ENCODE measurements at places on chromosomes 12 and 14.

DNA sequence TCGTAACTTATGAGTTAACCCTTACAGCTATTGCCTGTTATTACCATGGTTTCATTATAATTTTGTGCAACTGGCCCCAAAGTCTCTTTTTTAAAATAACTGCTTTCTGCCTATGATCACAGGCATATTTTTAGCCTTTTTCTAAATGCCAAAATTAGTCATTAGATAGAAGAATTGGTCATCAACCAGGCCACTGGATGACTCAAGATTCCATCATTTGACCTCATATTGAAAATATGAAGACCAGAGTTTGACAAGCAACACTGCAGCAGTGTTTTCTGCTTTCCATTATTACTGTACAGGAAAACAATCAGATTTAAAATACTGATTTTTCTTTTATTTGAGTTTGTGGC lies 54.7 kb upstream of the OTOGL start:
- DNase-seq, result no peak

DNA sequence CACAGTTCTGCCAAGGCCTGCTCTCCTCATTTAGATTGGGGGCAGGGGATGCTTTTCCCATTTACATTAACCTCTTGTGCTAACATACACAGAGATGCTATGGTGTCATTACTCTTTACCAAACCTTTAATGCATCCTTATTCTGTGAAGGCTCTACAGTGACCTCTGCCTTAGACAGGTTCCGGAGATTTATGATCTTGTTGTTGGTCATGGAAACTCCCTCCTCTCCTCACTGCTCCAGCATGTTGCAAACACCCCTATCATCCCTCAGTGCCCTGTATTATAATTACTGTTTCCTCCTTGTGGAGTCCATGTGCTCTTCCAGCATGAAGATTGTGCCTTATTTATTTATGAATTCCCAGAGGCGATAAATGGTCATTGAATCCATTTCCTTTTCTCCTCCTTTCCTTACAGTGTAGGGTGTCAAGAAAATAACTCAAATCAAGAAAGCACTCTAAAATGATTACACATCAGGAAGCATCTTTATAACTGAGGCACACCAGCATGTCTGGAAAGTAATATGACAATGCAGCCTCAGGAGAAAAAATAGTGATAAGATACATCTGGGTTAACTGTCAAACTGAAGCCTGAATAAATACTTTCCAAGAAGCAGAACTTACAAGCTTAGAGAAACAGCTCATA lies 37.8 kb downstream of the RTN1 start:
- no peak for DNase-seq

DNA sequence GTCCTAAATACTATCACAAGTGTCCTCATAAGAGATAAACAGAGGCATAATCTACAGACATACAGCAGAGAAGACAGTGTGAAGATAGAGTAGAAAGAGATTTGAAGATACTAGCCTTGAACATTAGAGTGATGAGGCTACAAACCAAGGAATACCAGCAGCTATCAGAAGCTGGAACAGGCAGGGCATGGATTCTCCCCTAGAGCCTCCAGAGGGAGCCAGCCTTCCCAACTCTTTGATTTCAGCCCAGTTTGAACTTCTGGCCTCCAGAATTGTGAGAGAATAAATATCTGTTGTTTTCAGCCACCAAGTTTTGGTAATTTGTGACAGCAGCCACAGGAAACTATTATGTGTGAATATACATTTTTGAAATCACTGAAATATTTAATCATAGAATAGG lies 47.2 kb downstream of the CCDC91 start:
- DNase-seq, result no peak

GRCh38 chr12:105671720-105672119 lies 341.2 kb downstream of the C12orf75 start:
- DNase-seq, result peak; percentile 29

GRCh38 chr14:96579358-96579757 lies 77.2 kb downstream of the PAPOLA start:
- no peak for DNase-seq

GRCh38 chr12:128381541-128381940 lies 114.6 kb downstream of the TMEM132C start:
- no peak for DNase-seq

- peak; percentile 54 for DNase-seq
These were observed 613 bp downstream of the SRSF9 start for GRCh38 chr12:120468821-120469449.

DNA sequence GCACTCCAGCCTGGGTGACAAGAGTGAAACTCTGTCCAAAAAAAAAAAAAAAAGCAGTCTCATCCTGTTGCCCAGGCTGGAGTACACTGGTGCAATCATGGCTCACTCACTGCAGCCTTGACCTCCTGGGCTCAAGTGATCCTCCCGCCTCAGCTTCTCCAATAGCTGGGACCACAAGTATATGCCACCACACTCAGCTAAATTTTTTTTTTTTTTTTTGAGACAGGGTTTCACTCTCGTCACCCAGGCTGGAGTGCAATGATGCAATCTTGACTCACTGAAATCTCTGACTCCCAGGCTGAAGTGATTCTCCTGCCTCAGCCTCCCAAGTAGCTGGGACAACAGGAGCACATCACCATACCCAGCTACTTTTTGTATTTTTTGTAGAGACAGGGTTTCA lies 5.2 kb upstream of the CNPY2 start:
- DNase-seq, result no peak

DNA sequence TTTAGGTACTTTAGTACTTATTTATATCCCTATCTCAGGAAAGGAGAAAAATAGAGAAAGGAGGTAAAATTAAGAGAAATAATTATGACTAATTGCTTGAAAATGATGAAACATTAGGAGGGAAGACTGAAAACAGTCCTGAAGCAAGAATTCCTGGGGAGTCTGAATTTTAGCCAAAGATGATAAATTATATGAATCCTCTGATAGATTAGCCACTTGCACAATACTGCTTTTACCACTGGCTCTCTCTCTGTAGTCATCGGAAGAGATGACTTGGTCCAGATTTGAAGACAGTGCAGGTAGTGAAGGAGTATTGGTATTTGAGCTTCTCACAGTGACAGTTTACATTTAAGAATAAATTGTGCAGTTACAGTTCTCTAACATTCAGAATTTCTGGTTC lies 83.8 kb upstream of the CLEC14A start:
- no peak for DNase-seq

DNA sequence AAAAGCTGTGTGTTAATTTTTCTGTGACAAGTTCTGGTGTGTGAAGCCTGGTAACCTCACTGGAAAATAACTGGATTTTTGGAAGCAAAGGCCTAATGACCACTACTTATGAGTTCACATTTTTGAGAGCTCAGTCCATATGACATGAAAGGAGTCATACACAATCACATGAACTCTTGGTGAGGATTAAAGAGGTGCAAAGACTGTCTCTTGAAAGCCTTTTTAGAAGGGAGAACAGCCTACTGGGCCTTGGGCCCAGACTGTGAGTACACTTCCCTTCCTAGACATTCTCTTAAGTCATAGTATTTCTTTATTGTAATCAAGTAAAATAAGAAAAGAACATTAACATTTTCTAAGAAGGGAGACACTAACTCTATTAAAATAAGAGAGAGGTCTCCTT lies 176.1 kb downstream of the BCAT1 start:
- DNase-seq, result no peak

GRCh38 chr14:52348776-52349175 lies 34.7 kb downstream of the PTGER2 start:
- no peak for DNase-seq

- DNase-seq, result no peak
These were observed 76.0 kb downstream of the ACACB start for GRCh38 chr12:109192358-109192757.

- DNase-seq, result no peak
These were observed 69.9 kb downstream of the SERPINA3 start for GRCh38 chr14:94682061-94682516.

DNA sequence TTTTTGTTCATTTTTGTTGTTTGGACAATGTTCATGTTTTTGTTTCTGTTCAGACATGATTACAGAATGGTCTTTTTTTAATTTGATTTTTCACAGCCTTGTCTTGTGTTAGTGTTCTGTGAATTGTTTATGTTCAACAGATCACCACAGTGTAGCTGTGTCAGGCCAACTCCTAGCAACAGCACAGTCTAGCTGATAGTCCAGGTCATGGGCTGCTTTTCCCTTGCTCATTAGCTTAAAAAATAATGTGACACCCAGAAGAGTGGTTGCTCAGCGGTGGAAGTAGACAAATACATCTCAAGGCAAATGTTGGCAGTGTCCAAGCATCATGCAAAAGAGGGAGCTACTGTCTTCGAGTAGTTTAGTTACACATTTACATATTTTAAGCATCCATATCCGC lies 22.4 kb downstream of the WBP11 start:
- DNase-seq, result no peak

Data from muscle of arm (tissue), 14 donors.